ENCODE measurements at places on chromosomes 1 and 21.

GRCh38 chr1:221104596-221104995, 225.4 kb downstream of the HLX start:
- DNase-seq, result no peak

DNA sequence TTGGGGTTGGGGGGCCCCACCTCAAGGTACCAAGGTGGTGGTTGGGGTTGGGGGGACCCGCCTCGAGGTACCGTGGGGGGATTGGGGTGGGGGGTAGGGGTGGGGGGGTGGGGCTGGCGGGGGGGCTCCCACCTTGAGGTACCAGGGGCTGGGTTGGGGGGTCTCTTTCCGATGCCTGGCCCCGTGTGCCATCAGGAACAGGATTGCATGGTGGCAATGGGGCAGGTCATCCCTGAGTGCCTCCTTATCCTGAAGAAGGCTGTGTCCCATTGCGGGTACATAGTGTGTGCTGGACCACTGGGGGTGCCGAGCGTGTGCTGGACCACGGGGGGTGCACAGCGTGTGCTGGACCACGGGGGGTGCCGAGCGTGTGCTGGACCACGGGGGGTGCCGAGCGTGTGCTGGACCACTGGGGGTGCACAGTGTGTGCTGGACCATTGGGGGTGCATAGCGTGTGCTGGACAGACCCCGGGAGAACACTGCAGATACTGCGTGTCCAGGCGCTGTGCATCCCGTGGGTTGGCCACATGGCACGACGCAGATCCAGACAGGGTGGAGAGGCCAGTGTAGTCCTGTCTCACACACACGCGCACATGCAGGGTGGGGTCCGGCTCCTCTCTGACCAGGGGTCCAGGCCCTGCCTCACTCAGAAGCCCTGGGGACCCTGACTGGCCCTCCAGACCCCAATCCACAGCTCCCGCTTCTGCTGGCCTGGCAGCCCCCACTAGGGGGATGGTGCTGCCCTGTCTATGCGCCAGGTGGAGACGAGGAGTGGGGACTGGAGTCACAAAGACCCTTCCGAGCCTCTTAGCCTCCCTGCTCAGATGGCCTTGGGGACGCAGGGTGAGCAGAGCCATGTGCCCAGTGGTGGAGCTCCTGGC, 4.2 kb downstream of the SCNN1D start:
- no peak for DNase-seq

- no peak for DNase-seq
These were observed 117.7 kb downstream of the NUF2 start for GRCh38 chr1:163439471-163439870.

GRCh38 chr1:70778934-70779333, 268.7 kb downstream of the PTGER3 start:
- no peak for DNase-seq

DNA sequence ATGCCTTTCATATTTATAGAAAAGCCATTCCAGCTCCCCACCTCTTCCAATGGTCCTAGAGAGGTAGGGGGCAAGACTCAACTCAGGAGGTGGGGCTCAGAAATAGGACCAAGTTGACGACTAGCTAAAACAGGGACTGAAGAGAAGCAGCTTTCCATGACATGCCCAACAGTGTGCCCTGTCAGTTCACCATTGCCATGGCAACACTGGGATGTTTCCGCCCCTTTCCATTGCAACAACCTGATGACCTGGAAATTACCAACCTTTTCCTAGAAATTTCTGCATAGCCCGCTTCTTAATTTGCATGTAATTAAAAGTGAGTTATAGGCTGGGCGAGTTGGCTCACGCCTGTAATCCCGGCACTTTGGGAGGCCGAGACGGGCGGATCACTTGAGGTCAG, 22.4 kb upstream of the INTS3 start:
- DNase-seq, result no peak
